ENCODE measurements at places on chromosomes 12 and 14.

DNA sequence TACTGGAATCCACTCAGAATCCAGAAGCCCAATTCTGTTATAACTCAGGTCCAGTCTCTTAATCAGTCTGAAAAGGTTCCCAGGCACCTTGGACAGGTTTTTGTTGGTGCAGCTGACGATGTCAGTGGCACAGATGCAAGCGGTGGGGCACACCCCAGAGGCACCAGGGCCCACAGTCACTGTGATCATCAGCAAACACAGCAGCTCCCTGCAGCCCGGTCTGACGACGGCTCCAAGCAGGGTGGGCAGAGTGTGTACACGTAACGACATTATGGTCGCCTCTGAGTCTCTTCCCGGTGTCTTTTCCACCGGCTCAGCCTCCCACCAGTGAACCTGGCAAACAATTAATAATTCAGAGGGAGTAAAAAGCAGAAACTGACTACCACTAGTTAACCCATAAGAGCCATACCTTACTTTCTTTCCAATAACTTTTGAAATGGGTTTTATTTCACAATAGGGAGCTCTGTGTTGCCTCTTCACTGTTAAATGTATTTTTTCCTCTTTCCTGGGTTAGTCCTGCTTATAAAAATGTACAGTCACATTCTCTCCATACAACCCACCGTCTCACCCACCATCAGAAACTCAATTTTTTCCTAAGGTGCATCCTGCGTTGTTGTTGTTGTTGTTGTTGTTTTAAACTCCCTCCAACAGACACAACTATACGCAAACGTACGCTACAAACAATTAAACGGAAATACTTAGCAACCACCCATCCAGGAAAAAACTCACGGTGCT is 521 bp upstream of the PCED1B start:
- DNase-seq: no peak

DNA sequence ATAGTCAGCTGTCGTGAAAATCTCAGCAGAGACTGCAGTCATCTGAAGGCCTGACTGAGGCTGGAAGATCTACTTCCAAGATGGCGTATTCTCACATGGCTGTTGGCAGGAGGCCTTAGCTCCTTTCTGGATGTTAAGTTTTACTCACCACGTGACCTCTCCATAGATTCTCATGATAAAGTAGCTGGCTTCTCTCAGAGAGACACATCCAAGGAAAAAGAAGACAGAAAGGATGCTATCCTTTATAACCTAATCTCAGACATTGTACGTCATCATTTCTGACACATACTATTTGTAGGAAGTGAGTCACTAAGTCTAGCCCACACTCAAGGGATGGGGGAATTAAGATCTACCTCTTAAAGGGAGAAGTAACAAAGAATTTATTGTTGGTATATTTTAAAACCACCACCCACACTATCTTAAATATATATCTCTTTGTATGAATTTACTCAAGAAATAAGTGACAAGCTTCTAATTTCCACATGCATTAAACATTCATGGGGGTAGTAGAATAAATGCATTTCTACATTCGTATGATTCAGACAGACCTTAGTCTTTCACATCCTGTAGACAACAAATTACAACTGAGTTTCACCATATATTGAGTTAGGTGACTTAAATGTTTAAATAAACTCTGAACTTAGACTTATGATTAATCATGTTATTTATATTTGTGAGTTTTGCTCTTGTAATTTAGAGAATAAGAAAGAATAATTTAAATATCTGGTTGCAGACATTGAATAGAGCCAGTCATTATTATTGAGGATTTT is 411.0 kb downstream of the LRIG3 start:
- no peak for DNase-seq

- no peak for DNase-seq
Observed at GRCh38 chr12:50533971-50534370, 29.2 kb downstream of the DIP2B start.

DNA sequence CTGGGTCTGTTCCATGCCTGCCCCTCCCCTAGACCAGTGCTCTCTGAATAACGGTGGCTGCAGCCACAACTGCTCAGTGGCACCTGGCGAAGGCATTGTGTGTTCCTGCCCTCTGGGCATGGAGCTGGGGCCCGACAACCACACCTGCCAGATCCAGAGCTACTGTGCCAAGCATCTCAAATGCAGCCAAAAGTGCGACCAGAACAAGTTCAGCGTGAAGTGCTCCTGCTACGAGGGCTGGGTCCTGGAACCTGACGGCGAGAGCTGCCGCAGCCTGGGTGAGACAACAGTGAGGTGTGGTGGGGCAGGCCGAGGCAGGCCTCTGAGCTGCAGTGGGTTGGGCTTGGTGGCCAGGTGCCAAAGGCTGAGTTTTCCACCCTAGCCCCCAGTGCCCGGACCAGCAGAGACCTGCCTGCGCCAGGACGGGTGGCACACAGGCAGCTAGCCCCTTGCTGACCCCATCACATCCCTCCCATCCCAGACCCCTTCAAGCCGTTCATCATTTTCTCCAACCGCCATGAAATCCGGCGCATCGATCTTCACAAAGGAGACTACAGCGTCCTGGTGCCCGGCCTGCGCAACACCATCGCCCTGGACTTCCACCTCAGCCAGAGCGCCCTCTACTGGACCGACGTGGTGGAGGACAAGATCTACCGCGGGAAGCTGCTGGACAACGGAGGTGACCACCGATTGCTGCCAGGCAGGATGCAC is 28.2 kb upstream of the LRP1-AS start:
- peak; percentile 69 for DNase-seq

- no peak for DNase-seq
Observed at GRCh38 chr12:105477873-105478272, 147.4 kb downstream of the C12orf75 start.

GRCh38 chr14:75660238-75660629 is 442 bp downstream of the ERG28 start:
- DNase-seq: no peak

- DNase-seq: no peak
Observed at GRCh38 chr12:131915823-131916222, 13.3 kb upstream of the PUS1 start.

DNA sequence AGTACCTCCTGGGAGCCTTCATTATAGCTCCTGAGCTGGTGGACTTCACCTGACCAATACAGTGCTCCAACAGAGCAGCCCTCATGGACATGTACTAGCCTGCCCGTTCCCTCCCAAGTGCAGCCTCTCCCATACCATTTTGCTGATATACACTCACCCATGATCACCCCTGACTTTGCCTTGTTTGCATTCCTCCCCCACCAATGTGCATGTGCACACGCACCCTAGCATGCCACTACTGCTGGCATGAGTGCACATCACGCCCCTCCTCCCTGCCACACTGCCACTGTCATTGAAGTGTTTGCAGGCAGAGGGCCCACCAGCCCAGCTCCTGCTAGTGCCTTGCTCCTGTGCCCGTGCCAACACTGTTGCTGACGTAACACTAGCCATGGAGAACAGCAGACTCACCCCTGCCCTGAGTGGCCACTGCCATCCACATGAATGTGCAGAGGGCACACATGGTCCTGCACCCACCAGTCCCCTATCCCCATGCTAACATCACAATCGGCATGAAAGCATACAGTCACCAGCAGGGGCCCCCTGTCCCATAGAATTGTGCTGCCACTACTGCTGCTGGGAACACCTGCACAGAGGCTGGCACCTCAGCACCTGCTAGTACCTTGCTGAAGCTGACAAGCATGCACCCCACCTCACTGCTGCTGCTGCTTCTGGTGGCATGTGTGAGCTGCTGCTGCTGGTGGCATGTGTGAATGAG is 110.3 kb downstream of the SINHCAF start:
- DNase-seq: no peak

DNA sequence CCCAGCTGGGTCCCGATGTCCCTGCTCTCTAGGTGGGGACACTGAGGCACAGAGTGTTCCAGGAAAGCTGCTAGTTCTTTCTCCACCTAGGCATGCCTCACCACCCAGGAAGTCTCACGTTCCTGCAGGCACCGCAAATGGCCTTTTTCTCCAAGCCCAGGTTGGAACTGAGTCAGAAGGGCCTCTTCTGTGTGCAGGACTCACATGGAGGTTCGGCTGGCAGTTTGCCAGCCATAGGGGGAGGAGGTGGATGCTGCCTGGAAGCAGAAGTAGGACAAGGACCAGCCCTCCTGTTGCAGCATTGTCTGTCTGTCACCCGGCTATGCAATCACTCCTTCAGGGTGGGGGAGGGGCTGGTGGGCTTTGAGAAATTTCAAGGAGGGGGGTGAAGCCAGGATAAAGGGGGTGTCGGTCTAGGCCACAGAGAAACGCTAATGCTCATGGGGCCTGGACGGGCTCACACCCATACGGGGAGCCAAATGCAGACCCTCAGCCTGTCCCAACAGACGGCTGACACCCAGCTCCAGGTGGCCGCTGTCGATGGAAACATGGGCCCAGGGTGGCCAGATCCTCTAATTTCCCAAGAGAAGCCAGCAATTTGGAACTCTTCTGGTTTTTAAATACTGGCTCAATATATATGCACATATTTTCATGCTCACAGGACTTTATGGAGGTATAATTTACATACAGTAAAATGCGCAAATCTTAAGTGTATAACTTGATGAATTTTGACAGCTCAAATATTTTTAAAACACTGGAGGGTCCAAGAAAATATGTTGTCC is 120.5 kb downstream of the PHETA1 start:
- DNase-seq: no peak

DNA sequence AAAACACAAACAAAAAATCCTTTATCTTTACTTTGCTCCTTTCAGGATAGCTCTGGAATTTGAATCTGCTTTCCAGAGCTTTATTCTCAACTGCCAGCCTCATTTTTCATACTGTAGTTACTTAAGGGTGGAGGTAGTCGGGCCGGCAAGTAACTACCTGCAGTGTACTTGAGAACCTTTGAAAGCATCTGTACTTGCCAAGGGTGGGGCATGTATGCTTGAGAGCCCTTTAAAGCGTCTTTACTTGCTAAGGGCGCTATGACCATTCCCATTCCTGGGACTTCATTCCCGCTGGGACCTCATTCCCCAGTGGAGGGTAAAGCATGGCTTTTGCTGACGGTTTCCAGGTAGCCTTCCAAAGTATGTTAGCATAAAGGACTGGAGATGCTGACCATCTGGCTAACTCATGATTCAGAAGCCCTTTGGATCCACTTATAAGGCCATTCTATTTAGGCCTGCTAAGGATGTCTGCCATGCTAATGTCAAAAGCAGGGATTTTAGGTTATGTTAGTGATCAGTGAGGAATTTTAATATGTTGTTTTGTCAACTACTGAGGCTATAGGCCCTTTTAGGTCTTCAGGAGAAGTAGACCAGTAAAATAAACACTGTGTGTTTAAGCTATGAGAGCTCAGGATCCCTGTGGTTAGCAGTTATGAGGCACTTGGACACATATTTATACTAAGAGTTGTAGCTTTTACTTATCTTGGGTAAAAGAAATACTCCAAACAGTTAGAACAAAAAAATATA is 74.9 kb downstream of the CRADD start:
- peak; percentile 66 for DNase-seq

- DNase-seq: no peak
Observed at GRCh38 chr12:110005319-110005973, 6.2 kb downstream of the ANKRD13A start.

- no peak for DNase-seq
Observed at GRCh38 chr14:96630281-96630680, 128.1 kb downstream of the PAPOLA start.

GRCh38 chr12:108597559-108598471 is at the start of gene TMEM119:
Gene TMEM119 (minus strand): TSS chr12:108598084. CDS start chr12:108592383, 5,701 bp downstream.
- no peak for DNase-seq

DNA sequence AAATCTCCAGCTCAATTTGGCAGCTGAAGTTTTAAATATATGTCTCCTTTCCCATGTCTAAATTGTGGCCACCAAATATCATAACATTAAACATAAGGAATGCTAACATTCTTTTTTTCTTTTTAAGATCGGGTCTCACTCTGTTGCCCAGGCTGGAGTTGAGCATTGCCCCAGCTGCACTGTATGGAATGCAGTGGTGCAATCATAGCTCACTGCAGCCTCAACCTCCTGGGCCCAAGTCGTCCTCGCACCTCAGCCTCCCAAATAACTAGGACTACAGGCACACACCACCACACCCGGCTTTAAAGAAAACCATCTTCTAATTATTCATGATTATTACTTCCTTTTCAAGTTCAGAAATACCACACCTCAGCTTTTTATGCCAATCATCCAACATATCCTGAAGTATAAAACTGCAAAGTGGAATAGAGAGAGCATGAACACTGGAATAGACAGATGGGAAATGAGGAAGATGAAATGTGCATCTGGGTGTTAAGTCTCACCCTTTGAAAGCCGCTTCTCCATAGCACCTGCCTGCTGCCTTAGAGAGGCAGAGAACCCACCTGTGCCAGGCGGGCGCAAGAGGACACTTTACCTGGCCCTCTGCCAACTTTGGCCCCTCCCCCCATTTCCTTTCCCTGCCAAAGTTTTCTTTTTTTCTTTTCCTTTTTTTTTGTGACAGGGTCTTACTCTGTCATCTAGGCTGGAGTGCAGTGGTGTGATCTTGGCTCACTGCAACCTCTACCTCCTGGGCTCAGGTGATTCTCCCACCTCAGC is 2.8 kb upstream of the EML1 start:
- DNase-seq: no peak

DNA sequence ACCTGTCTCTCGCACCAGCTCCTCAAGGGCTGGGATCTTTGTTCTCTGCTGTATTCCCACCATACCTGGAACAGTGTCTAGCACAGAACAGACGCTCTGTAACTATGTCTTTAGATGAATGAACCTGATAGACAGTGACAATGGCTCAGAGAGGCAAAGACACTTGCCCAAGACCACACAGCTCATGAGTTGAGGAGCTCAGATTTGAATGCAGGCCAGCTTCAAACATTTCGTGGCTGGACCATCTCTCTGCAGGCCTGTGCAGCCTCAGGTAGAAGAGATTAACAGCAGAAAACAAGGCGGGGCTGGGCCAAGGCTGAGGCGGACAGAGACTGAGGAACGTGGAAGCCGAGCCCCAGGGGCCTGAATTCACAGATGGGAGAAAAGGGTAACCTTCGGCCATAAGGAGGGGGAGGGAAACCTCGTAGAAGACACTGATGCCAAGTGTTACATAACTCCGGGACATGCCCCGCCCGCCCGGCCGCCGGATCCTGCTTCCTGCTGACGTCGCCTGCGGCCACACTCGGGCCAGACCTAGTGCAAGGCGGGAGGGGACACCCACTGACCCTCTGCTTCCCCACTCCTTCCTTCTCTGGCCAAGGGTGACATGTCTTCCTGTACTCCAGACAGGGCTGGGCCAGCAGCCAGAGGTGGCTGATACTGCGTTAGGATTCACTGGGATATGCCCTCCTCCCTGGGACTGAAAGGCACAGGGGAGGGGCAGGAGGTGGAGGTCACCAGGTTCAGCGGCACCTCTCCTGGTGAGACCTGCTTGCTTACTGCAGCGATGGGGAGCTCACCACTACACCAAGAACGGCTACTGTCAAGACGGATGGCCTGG is 86.8 kb downstream of the RFLNA start:
- DNase-seq: no peak

GRCh38 chr12:97758194-97758501 is 295.5 kb downstream of the RMST start:
- no peak for DNase-seq

DNA sequence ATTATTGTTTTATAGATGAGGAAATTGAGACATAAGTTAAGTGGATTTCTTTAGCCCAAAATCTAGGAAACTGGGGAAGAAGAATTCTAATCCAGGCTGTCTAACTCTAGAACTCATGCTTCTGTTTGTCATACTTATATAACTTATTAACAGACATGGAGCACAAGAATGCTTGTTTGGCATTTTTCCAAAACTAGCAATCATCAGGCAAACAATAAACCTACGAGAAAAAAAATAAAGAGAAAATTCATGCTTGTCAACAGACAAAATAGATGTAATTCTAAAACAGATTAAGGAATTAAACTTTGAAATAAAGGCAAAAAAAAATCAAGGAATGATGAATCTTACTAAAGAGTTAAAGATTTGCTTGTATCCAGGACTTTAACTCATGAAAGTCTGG is 103.1 kb downstream of the METTL25 start:
- no peak for DNase-seq
